ENCODE measurements at places on chromosomes 12 and 14.

GRCh38 chr12:80381121-80381520 lies 62.9 kb upstream of the PTPRQ start:
- DNase-seq = no peak

- DNase-seq = no peak
Observed at GRCh38 chr14:54001189-54001878, 44.7 kb upstream of the BMP4 start.

GRCh38 chr12:56947633-56948456 lies 9.6 kb downstream of the RDH16 start:
- DNase-seq = no peak

GRCh38 chr14:69891422-69891821 lies 12.2 kb downstream of the SMOC1 start:
- DNase-seq = no peak

DNA sequence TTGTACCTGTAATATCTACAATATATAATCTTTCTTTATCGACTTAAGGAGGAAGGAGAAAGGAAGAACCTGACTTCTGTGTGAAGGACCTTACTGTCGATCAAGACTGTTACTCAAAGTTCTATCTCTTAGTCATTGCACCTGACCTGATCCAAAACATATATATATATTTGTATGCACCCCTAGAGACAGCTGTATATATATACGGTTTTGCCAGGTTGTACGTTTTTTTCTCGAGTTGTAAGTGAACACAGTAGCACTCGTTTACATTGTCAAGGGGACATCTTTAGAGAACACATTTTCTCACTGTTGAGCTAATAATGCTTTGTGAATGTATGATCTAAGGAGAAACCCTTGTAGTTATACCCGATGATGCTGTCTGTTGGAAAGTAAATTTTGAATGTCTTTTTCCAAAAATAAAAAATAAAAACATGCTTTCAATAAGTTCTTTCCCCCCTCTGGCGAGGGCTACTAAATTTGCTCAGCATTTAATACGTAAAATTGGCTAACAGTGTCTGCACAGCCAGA lies 536 bp upstream of the SLC35E3 start:
- DNase-seq = no peak

DNA sequence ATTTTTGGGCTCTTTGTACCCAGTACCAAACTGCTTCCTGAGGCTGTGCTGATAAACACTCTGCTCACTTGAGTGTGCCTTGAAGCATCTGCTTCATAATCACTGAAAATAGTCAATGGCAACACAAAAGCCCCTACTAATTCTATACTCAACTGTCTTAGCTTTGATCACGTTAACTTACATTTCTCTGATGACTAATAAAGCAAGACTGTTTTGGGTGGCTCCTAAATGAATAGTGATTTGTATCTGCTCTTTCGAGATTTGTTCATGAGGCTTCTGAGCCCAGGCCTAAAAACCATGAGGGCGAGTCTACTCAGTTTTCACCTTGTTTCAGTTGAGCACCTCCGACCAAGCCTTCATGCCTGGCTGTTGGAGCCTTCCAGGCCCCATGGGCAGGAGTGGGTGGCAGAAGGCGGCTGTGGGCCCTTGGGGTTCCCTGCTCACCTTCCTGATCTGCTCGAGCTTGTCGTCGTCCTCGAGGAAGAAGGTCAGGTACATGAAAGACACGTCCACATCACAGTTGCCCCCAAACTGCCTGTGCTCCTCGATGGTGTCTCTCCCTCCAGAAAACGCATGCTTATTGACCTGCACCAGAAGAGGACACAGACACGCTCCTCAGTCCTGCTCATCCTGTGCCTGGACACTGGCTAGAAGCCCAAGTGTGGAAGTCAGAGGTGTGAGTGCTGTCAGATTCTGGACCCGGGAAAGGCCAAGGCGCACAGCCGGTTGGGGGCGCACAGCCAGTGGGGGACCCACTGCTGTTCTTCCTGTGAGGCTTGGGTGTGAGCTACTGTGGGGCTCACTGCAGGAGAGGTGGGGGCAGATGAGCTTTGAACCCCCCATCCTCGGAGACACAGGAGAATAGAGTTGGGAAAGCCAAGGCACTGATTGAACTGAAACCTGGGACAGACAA lies 13.7 kb downstream of the SLC25A47 start:
- no peak for DNase-seq

DNA sequence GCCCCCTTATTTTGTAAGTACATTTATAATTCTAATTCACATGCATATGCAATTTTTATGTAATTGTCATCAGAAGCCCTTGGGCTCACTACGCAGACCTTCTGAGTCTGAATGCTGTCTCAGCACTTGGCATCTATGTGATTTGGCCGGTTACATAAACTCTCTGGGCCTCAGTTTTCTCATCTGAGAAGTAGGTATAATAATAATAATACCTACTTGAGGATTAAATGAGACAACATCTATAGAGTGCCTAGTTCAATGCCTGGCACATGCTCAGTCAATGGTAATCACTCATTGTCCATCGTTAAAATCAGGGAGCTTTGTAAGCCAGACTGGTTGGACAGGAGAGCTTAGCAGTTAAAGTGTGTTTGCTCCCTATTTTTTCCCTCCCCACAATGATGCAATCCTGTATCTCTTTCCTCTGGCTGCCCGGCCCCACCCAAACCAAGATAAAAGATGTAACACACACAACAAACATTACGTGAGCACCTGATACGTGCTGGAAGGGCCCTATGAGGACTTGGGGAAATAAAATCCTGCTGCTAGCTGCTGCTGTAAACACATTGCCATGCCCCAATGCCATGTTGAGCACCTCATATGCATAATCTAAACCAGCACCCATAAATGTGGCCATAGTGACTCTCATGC lies 235.0 kb downstream of the CRADD start:
- no peak for DNase-seq

DNA sequence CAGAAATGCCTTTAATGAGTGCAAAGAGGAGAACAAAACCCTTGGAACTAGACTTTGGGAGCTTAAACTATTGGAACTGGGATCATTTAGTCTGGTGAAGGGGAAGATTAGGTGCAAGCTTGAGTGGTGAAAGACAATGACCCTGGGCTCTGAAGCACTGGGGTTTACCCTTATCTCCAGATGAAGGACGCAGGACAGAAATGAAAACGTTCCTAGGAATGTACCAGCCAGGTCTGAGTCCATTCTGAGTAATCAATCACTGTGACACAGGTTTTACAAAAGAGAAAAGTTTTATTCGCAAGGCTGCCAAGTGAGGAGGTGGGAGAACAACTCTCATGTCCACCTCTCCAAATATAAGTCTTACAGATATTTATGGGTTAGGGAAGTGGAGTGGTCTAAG lies 249.1 kb downstream of the LRIG3 start:
- DNase-seq = no peak

GRCh38 chr14:77058117-77058516 lies 29.6 kb upstream of the IRF2BPL start:
- DNase-seq = no peak

Measured in activated T-cell treated with anti-CD3 and anti-CD28 coated beads for 1 hour (primary cell).